Temporal lobe (tissue), 4 donors: ENCODE measurements at places on chromosomes 12 and 14. TPM values are rescaled to one million over a fixed set of nuclear protein-coding genes. Genes with fewer than 3 reads are reported as not detected.

The DEGS2 gene
- total RNA-seq, result 2.2 TPM

The KLC1 gene
- 412 TPM for total RNA-seq

The SOX5 gene
- 101 TPM for total RNA-seq

The IL26 gene
- not detected for total RNA-seq

The PRKAG1 gene
- total RNA-seq, result 19.4 TPM

The WIF1 gene
- 0.98 TPM for total RNA-seq
